ENCODE measurements at places on chromosomes 1 and 21.

- DNase-seq = no peak
These were observed 9.9 kb upstream of the ETV3 start for GRCh38 chr1:157147906-157148700.

DNA sequence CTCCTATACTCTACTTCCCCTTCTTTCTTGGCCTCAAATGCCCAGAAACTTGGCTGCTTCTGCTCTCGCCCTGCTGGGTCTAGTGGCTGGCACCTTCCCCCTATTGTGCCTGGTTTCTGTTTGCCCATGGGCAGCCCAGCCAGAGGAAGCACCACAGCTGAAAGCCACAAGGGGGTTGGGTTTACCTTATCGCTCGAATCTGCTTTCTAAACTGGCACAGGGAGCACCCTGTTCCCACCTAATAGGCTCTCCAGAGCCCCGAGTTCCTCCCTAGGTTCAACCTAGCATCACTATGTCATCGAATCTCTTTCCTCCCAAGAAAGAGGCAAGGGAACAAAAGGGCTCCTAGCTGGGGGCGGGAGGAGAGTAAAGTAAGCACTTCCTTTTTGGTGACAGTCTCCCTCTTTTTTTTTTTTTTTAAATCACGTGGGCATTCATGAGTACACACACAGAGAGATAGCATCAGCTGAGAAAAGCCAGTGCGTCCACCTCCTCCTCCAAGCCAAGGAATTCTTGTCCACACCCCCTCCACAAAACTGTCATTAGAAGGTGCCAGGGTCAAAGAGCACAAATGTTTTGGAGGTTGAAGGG, 72.8 kb downstream of the PLEKHA6 start:
- DNase-seq = no peak

GRCh38 chr1:87451229-87451920, 122.7 kb downstream of the LMO4 start:
- no peak for DNase-seq

DNA sequence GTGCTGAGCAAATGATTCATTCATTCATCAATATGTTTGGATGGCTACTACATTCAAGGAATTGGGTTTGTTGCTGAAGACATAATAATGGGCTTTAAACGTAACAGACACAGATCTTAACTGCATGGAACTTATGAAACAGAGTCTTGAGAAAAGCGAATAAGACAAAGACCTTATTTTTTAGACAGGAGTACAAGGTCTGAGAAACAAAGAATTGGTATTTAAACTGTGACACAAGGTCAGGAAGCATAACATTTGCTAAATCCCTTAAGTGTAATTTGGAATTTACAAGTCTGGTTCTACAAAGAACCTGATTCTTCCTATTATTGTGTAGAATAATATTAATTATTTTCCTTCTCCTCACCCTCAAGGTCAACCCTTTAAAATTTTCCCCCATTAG, 565.4 kb upstream of the RGS18 start:
- DNase-seq = no peak

DNA sequence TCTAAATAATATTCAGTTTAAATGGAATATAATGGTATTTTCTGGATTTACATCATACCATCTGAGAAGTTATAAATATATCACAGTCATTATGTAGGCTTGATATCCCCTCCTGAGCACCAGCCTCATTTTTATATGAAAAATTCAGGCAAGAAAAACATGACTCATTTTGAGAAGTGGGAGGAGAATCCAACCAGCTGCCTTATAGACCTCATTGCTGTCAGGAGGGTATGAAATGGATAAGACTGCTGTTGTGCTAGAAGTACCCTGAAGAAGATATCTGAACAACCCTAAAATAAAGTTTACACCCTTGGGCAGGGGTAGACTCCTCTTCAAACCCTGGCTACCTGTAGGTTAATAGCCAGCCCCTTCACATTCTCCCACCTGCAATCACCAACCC, 8.8 kb downstream of the GIPC2 start:
- DNase-seq = no peak

DNA sequence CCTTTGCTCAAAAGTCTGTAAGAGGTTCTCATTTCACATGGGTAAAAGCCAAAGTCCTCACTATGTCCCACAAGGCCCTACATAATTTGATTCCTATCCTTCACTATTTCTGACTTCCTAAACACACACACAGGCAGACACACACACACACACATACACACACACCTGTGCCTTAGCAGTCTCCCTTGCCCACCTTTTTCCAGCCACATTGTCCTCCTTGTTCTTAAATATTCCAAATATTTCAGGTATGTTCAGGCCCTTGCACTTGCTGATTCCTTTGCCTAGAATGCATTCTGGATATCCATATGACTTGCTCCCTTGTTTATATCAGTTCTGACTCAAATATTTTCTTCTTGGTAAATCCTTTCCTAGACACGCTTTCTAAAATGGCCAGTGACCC, 54.6 kb downstream of the NTNG1 start:
- no peak for DNase-seq

GRCh38 chr1:233086961-233087881, 136.8 kb downstream of the NTPCR start:
- no peak for DNase-seq

DNA sequence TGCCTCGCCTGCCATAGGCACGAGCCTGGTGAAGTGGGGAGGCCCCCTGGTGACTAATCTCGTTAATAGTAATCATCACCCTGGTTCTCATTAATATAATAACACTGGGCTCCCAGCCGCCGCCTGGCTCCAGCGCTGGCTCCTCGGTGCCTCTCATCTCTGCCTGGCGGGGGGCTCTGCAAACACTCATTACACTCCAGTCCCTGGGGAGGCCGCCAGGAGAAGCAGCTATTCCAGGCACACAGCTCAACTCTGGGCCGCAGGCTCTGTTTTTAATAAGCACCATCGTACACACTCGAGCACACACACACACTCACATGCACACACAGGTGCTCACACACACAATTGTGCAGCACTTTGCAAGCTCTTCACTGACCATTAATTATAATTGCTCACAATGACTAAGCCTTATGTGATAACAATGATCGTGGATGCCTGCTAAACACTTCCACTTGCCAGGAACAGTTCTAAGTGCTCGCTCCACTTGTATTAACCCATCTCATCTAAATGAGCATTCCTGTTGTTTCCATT, 52.2 kb downstream of the SDC3 start:
- no peak for DNase-seq

DNA sequence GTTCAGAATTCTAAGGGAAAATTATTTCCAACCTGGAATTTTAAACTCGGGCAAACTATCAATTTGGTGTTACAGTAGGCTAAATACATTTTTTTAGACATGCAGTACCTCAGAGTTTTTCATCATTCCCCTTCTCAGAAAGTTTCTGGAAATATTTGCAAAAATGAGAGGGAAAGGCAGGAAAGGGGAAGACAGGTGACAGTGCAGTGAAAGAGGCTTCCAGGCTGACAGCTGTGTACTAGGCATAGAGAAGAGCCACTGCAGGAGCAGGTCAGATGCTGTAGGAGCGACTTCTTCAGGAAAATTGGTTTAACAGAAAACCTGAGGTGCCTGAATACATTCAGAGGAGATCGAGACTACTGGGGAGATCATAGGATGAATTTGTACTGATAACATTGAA, 19.9 kb downstream of the CERS2 start:
- no peak for DNase-seq

DNA sequence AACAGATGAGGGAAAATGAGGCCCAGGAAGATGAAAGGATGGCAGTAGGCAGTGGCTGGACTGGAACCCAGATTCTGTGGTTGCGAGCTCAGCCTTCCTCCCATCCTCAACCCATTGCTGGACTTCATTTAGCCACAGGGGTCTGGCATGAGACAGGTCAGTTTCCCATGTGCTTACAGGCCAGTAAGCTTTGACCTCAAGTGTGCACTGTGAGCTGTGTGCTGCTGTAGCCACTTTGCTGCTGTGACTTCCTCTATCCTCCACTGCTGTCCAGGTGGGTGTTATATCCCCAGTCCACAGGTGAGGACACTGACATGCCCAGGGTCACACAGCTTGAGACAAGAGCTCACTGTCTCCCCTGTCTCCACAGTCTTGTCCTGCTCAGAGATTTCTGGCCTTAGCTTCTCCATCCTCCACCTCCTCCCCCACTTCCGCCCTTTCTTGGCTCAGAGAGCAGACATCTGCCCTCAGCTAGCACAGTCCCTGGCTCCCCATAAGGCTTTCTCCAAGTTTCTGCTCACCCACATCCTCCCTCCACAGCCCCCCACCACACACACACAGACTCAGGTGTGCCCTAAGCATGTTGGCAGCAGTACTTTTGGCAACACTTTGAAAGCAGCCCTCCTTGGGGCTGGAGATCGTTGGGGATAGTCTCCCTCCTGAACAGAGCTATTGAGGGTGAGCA, 7.3 kb downstream of the IGSF21 start:
- DNase-seq = no peak

GRCh38 chr1:198837278-198838021, 198.6 kb downstream of the PTPRC start:
- no peak for DNase-seq
